Fibroblast of skin of right biceps (primary cell): ENCODE measurements at places on chromosomes 7 and 10.

DNA sequence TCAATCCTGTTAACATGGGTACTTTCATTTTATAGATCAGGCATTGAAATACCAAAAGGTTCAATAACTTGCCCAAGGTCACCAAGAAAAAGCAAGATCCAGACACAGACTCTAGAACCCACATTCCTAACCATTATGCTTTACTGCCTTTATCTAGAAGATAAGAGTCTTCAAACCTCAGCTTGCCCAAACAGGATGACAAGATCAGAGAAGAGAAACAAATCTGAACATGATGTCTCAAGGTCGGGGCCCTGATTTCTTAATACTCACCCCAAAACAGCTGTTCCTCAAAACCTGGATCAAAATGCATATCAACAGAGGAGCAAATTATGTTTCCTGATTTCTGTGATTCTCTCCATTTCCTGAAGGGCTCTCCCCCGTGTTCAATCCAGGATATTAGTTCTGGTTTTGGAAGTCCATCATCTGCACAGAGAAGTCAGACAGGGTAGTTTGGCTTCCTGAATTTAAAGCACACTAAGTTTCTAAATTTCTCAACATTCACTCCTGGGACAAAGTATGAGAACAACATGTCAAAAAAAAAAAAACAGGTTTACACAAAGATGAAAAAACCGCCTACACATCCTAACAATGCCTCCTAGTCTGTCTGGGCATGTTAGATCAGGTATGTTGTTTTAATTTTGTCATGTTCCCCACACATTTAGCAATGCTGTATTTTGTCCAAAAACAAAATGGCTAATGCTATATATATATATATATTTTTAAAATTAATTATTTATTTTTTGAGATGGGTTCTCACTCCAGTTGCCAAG is 16.2 kb downstream of the ZNF786 start:
- DNase-seq, result no peak

- no peak for DNase-seq
Observed at GRCh38 chr10:60258429-60258797, 131.3 kb downstream of the ANK3 start.

DNA sequence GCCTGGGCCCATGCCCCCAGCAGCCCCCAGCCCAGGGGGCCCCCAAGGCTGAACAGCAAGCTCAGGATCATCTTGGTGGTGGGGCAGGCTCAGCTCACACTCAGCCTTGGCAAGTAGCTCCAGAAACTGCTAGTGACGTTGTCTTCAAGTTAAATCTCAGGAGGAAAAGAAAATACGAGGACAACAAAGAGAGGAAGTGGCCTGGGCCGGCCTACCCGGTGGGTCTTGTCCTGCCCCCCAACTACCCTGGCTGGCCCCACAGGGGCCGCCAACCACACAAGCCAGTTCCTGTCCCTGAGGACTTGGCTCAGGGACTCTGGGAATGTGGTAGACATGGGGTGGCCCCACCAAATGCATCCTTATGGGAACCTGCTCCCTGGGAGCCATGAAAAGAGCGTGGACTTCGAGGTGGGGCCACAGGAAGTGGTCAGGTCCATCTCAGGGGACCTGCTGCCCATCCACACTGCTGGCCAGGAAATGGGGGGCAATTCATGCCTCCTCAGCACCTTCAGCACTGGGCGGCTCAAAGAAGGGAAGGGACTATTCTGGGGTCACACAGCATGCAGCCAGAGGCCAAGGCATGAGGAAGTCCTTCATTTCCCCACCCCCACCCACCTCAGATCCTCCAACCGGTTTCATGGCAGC is at the start of gene MMRN2:
MMRN2 (minus strand) TSS at position 145 of the 645 bp plus-strand sequence; CDS start at position 71, 74 bp downstream.
- DNase-seq, result no peak

DNA sequence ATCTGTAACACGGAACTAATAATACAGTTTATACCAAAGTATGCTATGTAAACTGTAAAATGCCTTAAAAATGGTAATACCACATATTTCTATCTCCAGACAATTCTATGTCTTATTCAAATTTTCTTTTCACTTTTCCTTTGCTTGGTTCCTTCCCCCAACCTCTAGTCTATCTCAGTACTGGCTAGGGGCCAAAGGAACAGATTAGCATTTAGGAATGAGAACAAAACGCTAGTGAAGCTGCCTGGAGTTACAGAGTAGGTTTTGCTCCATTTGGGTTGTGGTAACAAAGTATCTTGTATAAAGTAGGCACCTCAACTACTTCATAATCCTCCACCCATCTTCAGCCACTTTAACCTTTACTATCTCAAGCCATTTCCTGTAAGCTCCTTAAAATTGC is 94.1 kb downstream of the HBP1 start:
- peak; percentile 10 for DNase-seq

DNA sequence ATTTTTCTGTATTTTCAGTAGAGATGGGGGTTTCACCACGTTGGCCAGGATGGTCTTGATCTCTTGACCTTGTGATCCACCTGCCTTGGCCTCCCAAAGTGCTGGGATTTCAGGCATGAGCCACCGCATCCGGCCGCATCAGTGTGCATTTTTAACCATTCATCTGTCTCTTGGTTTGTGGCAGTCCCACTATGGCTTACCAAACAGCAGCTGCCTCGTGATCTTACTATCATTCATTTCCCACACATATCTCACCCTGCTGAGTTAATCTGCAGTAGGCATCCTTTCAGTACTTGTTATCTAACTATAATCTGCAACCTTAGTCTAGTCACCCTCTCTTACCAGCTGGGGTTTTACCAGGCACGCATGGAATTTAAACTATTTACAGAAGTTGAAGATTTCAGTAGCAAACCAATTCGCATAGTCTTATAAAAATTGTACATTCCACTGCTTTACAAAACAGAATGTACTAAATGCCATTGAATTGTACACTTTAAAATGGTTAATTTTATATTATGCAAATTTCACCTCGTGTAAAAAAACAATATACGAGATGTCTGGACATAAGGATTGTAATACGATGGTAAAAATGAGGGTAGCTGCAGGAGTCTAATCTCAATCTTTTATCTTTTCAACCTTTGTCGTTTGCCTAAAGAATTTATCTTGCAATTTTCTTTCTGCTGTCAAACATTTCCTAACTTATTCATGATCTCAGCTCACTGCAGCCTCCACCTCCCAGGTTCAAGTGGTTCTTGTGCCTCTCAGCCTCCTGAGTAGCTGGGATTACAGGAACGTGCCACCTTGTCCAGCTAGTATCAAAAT is 4.6 kb upstream of the TBC1D12 start:
- peak; percentile 42 for DNase-seq

- peak; percentile 12 for DNase-seq
Observed at GRCh38 chr10:7410301-7410861, 453 bp downstream of the SFMBT2 start.

- DNase-seq, result peak; percentile 35
Observed at GRCh38 chr10:96366508-96366907, 7.7 kb upstream of the OPALIN start.

GRCh38 chr7:125526092-125526491 is 596.5 kb upstream of the POT1 start:
- DNase-seq, result no peak

DNA sequence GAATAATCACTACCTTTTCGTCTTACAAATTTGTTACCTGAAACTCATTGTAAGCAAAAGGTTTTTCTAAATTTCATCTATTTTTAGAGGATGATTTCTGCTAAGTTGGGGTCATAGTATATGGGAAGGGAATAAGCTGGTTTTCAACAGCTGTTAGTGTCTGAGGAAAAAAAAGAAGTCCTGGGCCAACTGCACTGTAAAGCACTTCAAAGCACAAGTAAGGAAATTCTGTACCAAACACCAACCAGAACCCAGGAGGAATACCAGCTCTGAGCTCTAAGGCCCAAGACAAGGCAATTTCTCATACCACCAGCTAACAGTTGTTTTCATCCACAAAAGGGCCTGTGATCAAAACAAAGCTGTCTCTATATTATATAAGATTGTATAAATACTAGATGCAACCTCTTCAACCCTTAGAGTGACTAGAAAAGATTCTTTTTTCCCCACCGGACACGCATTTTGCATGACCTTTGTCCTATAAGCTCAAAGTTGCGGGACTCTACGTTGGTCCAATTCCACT is 6.1 kb upstream of the MEOX2 start:
- DNase-seq, result no peak

DNA sequence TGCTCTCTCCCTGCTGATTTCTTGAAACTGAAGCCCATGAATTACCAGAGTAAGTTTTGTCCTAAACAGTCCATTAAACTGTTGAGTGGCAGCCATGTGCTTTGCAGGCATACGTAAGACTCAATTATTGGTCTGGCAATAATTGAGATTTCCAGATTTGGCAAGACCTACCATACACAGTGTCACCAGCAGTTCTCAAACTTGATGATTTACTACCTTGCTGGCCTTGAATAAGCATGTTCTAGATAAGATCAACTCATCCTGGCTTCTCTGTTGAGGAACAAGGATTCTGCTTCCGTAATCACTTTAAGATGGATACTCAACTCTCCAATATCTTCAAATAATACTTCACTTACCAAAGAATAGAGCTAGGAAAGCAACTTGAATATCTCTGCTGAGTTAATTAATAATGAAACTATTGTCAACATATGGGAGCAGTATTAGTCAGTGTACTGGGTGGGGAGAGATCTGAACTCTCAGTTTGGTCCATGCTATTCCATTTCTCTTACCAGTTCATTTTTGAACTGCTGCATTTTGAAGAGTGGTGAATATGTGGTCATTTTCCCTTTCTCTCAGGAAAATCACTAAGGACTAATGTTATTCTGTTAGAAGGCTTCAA is 181.4 kb downstream of the IPMK start:
- no peak for DNase-seq

- DNase-seq, result peak; percentile 99
Observed at GRCh38 chr7:132065193-132065988, 509.0 kb upstream of the PODXL start.

DNA sequence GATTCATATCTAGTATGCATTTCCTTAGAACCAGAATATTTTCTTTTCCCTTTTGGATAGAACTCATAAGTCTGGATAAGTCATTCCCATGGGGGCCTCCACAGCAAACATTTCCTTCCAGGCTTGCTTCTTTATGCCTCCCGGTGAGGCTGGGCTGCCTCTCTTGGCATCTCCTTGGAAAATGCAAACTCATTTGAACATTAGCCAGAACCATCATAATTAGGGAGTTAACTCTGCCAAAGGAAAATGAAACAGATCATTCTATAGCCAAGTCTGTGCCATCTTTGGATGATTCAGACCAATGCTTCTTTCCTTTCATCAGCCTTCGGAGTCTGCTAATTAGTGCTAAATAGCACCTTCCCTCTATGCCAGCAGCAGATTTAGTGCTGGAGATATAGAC is 81.1 kb downstream of the PLPP4 start:
- no peak for DNase-seq

DNA sequence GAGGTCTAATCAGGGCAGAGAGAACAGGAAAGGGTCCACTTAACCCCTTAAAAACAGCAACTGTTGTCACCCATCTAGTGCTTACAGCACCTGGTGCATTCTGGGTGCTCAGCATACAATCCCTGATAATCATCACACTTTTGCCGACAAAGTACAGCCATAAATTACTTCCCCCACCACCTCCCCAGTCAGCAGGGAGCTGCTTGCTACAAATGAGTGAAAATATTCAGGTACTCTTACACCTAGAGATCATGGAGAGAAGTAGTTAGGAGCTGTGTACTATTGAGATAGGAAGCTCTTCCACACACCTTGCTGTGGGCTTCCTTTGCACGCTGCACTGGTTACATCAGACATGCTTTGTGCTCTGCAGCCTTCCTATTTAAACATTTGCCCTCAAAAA is 723.5 kb upstream of the GALNT17 start:
- no peak for DNase-seq

GRCh38 chr10:98748298-98748697 is 301.6 kb upstream of the HPS1 start:
- DNase-seq, result peak; percentile 25

GRCh38 chr7:131513245-131514061 is 43.0 kb downstream of the PODXL start:
- DNase-seq, result peak; percentile 79

DNA sequence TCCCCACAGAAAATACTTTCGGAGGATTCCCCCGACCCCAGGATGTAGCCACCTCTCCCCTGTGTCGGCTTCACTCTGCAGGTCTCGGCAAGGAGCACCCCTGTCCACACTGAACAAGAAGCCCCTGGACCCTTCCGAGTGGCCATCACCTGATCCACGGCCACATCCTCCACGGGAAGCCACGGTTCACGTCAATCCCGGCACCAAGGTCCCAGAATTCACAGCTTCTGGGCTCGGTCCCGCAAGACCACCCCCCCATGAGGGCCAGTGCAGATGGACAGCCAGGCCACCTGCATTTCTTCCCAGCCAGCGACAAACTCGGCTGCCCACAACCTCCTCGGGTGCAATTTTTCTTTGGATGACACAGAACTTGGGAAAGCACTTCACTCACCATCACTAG is 199.6 kb downstream of the PTPRN2 start:
- no peak for DNase-seq

- DNase-seq, result no peak
Observed at GRCh38 chr7:22402250-22402649, 45.3 kb upstream of the RAPGEF5 start.

DNA sequence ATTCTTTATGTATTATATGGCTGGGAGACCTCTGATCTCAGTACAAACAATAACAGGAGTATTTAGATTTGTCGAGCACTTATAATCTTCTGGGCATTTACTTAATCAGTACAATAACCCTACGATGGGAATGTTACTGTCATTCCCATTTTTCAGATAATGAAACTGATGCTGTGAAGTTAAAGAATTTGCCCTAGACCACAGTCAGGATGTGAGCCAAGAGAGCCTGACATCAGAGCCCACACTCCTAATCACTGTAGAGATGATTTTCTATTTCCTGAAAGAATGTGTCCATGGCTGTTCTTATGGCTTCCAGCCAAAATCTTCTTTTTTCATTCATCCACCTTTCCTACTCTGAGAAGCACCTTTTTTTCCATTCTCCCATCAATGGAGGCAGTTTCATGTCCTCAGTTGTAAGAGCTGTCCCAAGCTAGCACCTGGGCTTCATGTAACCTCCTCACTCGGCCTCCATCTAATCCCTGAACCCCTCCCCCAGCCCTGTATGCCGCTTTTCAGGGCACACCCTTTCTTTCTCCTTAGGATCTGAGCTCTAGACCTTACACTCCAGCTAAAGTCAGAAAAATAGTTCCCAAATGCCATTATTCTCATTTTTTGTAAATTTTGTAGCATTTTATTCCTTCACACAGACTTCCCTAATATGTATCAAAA is 12.2 kb upstream of the CAV1 start:
- DNase-seq, result peak; percentile 81

DNA sequence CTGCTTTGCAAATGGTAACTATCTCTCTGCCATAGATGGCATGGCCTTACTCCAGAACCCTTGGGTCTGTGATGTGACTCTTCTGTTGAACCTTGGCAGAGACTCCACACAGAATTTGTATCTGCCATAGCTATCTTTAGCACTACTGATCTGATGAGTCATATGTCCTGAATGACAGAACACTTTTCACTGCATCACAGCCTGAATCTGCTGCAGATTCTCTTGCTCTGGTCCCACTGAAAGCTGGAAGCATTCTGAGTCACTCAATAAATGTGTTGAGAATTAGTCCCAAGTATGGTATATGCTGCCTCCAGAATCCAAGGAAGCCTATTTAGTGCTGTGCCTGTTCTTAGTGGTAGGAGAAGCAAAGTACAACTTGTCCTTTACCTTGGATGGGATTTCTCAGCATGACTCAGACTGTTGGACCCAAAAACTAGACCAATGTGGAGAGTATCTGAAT is 39.5 kb upstream of the ANKRD1 start:
- peak; percentile 99 for DNase-seq
